Right ventricle myocardium superior (tissue), 1 donor: ENCODE measurements at places on chromosomes 16 and 17. TPM values are rescaled to one million over a fixed set of nuclear protein-coding genes. Genes with fewer than 3 reads are reported as not detected.

- peak; percentile 25 for DNase-seq
Measured at GRCh38 chr16:8862309-8863130, 6.3 kb downstream of the CARHSP1 start.

Gene KRTAP4-5
- total RNA-seq, result not detected

DNA sequence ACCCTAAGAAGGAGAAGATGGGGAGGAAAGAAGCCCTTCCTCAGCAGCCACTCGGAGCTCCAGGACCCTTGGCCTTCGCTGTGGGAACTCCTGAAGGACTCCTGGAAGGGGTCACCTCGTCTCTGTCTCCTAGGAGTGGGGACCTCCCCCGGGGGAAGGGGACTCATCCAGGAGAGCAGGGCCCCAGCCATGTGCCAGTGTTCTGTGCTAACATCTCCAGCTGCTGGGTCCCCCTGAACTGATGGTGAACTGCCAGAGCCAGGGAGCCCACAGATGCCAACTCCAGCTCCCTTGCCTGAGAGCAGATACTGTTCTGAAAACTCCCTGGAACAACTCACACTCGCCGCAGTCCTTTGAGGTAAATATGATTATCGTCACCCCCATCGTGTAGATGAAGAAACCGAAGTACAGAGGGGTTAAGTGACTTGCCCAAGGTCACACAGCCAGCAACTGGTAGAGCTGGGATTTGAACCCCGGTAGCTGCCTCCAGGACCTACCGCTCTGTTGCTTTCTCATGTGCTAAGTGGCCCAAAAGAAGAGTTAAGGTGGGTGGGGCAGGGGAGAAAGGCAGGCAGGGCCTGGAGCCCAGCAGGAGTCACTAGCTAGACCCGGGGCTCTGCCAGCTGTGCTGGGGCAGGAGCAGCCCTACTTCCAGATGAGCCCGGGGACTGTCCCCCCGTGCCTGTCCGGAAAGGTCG lies 10.5 kb downstream of the TIMM22 start:
- peak; percentile 38 for DNase-seq

Gene CCL23
- total RNA-seq, result not detected

GRCh38 chr17:55730808-55731207 lies 8.1 kb upstream of the TMEM100 start:
- DNase-seq, result no peak

Gene EIF3CL
- 24.7 TPM for total RNA-seq

Gene MYH3
- total RNA-seq, result 0.22 TPM

Gene EPOP
- total RNA-seq, result 0.46 TPM

Gene MT1G
- total RNA-seq, result 1.3 TPM

Gene SCIMP
- total RNA-seq, result 1.00 TPM

Gene CYGB
- 34.2 TPM for total RNA-seq

DNA sequence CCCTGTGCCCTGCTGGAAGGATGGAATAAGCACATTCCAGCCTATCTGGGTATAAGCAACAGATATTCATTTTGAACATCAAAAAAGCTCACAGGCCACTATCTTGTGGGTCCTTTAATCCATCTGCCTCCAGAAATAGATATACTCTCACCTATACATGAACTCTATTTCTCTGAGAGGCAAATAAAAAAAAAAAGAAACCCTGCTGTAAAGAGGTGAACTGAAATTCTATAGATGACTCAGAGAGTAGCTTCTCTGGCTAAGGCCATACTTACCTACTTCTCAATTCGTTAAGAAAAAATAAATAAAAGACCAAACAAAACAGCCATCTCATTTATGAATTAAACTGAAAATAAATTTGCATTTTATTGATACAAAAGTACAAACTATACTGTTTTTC lies 86.3 kb downstream of the DYNLRB2 start:
- no peak for DNase-seq

DNA sequence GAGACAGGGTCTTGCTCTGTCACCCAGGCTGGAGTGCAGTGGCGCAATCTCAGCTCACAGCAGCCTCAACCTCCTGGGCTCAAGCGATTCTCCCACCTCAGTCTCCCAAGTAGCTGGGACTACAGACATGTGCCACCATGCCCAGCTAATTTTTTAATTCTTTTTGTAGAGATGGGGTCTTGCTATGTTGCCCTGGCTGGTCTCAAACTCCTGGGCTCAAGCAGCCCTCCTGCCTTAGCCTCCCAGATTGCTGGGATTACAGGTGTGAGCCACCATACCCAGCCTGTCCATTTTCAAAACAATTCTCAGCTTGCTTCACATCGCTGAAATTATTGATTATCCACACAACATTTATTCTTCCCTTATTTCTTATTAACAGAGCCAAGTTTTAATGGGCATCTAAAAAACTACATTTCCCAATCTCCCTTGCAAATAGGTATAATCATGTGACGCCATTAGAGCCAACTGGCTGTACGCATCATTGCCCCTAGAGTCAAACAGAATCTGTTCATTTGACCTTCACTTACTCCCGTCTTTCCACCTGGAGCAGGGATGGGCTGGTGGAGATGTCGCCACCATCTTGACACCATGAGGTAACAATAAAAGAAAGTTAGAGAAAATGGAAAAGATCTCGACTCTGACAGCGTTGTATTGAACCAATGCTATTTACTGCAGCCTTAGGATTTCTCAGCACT lies 148.0 kb upstream of the FOXF1 start:
- DNase-seq, result no peak

- DNase-seq, result no peak
Measured at GRCh38 chr17:21400816-21401593, 24.8 kb downstream of the KCNJ12 start.

DNA sequence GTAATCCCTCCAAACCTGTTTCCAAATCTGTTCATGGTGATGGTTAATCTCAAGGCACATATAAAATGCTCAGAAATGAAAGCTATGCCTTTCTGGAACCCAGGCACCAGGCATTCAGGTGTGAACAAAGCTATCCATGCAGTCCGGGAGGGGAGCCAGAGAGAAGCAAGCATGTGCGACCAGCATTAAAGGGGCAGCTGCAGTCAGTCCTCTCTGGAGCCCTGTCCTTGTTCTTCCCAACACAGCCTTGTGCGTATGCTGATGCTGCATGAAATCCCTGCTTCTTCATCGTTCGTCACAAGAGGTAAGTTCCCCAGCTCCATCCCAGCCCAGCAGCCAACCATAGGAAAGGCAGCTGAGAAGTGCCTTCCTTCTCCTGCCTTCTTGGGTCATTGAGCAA lies 148.7 kb downstream of the GRIN2A start:
- DNase-seq, result no peak

Gene HBA2
- total RNA-seq, result 64.7 TPM

- no peak for DNase-seq
Measured at GRCh38 chr17:3929181-3929580, 12.9 kb upstream of the P2RX1 start.

DNA sequence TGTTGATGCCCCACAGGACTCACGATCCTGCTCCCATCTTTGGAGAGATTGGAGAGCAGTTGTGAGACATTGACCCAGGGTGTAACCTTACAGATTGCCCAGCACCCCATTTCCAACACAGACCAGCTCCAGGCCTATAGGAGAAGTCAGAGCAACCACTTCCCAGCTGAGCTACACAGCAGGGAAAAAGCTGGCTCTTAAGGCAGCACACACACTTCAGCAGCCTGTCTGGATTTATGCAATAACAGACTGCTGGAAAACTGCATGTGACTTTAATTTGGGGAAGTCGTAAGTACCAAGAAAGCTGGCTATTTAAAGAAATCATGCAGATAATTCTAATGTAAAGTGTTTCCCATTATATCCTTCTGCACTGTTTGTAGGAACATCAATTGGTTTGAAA lies 30.8 kb downstream of the NOG start:
- DNase-seq, result no peak

DNA sequence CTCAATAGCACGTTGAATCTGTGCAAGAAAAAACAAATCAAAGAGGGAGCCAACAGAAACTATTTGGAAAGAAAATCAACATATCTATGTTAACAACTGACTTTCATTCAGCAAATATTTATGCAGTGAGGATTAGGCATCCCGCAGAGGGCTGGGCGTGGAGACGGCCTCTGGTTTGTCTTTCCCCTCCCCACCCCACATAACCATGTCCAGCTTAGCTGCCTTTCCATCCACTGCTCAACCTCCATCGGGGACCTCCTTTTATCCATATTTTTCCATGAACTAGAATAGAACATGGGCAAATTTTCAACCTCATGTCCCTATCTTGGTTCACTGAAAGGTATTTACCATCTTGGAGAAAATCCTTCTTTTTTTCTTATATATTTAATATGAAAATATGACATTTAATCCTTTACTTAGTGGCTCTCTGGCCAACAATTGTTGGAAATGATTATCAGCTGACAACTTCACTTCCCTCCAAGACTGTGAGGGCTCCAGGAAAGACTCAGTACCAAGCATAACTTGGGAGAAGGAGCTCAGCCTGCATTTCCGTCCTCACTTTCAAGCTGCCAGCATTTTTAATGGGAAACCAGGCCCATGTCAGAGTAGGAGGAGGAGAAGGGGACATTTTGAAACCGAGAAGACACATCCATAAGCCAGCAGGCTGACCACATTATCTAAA lies 462.6 kb upstream of the MAF start:
- DNase-seq, result no peak

GRCh38 chr17:37133136-37133535 lies 184.4 kb downstream of the AATF start:
- DNase-seq, result no peak

DNA sequence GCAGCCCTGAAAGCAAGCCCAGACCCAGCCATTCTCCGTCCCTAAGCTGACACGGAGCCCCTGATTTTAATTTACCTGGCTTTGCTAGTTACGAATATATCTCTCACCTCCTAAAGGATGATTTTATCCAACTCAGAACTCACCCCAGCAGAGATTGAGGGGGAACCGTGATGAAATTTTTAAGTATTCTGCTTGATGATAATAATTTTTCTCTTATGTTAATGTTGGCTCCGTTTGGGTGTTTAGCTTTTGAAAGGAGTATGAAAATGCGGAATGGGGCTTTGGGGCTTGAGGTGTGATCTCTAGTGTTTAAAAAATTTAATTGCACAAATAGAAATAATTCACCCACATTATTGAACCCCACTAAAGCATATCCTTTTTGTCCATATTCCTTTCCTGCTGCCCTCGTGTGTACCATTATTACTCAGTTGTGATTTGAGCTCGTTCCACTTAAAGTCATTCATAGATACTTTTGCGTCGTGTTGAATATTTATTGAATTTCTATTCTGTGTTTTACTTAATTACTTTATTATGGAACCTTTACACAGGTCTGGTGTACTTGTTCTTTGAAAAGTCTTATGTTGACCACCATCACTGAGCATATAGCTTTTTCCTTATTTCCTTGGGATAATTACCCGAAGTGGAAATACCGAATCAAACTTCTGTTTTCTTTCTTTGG lies 775 bp downstream of the PRPSAP2 start:
- no peak for DNase-seq

GRCh38 chr16:81708266-81709015 lies 70.7 kb upstream of the PLCG2 start:
- DNase-seq, result peak; percentile 40

Gene NXN
- 20.2 TPM for total RNA-seq

GRCh38 chr17:62919388-62919787 lies 46.6 kb upstream of the TANC2 start:
- DNase-seq, result no peak

DNA sequence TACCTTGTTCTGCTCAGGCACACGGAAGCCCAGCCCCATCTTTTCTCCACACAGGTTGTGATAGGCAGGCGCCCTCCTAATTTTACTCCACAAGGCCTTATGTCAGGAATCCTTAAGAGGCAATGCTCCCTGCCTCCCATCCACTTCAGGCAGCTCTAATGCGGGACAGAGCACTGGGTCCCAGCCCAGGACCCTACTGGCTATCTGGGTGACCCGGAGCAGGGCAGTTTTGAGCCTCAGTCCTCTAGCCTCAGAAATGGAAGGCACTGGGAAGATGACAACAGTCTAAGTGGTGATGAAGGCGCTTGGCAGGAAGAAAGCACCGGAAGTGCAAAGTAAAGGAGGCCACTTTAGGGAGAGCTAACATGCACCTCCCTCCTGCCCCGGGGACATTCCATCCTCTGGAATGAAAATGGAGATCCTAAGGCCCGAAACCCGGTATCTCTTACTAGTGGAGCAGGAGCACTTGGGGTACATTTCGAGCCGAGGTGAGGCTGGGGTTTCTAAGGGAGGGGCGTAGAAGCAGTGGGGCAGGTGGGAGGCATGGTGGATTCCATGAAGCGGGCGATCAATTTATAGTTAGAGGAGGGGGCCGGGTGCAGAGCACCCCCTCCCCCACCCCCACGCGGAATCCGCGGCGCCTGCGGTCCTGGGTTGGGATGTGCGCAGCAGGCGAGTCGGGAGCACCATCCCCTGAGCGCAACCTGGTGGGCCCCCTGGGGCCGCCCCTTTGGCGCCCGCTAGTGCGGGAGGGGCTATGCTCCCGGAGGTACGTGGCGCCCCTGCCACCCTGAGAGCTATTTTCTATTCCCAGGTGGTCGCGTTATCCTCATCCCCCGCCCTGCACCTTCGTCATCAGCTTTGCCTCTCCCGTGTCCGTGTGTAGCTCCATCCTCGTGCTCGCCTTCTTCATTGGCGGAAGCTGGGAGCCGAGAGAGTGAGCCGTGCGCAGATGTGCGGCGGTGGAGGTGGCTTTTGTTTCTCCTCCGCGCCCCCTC lies 4.9 kb downstream of the MT1F start:
- DNase-seq, result no peak

Gene ZNF668
- total RNA-seq, result 4.4 TPM

DNA sequence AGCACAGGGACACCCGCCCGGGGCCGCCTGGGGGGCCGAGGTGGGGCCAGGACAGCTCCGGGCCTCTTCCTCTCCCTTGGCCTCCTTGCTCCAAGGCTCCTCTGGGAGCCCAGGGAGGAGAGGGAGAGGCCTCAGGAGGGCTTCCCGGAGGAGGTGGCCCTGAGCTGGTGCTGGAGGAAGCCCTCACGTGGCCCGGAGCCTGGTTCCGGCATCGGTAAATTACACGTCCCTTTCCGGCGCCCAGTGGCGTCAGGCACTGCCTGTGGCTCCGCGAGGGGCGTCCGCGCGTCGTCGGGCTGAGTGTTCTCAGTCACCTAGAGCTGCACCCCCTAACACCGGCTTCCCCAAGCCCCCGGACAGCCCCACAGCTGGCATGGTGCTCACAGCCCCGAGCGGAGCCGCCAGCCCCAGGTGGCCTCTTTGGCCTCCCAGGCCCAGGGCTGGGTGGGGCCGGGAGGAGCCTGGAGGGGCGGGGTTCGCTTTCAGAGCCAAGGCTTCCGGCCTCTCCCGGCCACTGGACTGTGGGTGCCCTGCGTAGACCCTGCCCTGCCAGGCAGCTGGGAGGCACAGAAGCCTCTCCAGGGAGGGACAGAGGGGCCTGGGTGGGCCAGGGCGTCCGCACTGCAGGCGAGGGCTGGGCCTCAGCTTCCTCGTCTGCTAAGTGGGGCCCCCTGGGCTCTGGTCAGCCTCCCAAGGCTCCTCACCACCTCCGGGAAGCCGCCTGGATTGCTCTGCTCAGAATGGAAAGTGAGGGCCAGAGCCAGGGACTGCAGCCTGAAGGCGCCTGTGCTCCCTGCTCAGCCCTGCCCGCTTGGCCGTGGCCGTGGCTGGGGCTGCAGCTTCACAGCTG lies 27.9 kb upstream of the SSTR5 start:
- DNase-seq, result no peak
